NCI-H2029 treated with DMSO at 0.1 percent for 48 hours (cell line): ENCODE measurements at places on chromosomes 4 and X.

DNA sequence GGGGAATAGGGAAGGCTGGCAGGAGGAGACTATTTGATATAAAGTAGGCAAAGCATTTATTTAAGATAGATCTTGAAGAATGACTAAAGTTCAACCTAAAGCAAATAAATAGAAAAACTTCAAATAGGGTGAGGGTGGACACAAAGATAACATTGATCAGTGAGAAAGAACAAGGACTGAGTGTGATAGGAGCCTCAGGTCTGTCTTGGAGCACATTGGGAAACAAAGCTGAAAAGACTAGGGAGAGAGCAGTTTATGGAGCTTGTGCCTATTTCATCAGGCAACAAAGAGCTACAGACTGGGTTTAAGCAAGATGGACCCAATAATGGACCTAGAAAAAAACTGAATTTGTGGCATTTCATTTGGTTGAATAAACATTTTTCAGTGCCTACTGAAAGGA, 425.6 kb downstream of the SMARCA1 start:
- DNase-seq = no peak

- DNase-seq = no peak
Observed at GRCh38 chrX:94492541-94492940, 818.5 kb downstream of the FAM133A start.

GRCh38 chr4:56757821-56758411, 63.6 kb downstream of the SPINK2 start:
- DNase-seq = no peak

DNA sequence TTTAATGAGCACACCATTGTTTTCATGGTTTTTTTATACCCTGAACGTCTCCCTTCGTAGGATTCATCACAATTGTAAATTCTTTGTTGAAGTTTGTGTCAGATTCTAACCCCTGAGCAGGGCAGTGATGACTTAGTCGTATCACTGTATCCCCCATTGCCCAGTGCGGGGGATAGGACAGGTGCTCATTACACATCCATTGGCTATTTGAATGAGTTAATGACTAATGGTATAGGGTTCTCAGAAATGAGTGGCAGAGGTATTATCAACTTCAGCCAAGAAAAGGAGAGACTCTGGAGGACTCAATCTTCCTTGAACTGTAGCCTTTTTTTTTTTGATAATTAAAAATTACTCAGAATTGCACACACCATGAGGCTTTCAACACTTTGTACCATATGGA, 64.6 kb downstream of the SYNPO2 start:
- DNase-seq = no peak

- no peak for DNase-seq
Observed at GRCh38 chr4:111031596-111031995, 408.7 kb upstream of the PITX2 start.

- no peak for DNase-seq
Observed at GRCh38 chrX:138745196-138745595, 33.7 kb upstream of the FGF13 start.
